Naive thymus-derived CD4-positive, alpha-beta T cell (primary cell): ENCODE measurements at places on chromosomes 11 and 22. TPM values are rescaled to one million over a fixed set of nuclear protein-coding genes. Genes with fewer than 3 reads are reported as not detected.
A peak's percentile ranks its signal among the peaks of the same experiment; 100 is the strongest.

Gene OAF
- 21.2 TPM for total RNA-seq

Gene UPK2
- total RNA-seq: not detected

GRCh38 chr22:46007848-46008261 lies 30.9 kb upstream of the WNT7B start:
- H3K27me3 ChIP-seq: peaks cover 3% of the 10 kb centered on the region
- DNase-seq: no peak
- H3K27ac ChIP-seq: no peak overlapping the region
- peaks cover 4% of the 10 kb centered on the region for H3K4me1 ChIP-seq

GRCh38 chr11:119248750-119249670 lies 42.9 kb downstream of the CBL start:
- no peak overlapping the region for H3K27ac ChIP-seq
- H3K27me3 ChIP-seq: no peaks in the 10 kb centered on the region

GRCh38 chr11:18700375-18700774 lies 1.8 kb downstream of the TMEM86A start:
- H3K36me3 ChIP-seq: no peaks in the 10 kb centered on the region
- H3K4me1 ChIP-seq: peaks cover 11% of the 10 kb centered on the region
- no peak for DNase-seq
- H3K27ac ChIP-seq: no peak overlapping the region
- no peak overlapping the region for H3K4me3 ChIP-seq

Gene MIAT
- total RNA-seq: 49.8 TPM

- no peaks in the 10 kb centered on the region for H3K27me3 ChIP-seq
- no peak for DNase-seq
These were observed 819.9 kb downstream of the FAM181B start for GRCh38 chr11:81913793-81914192.

GRCh38 chr11:59918480-59918879 lies 19.8 kb upstream of the OOSP1 start:
- no peaks in the 10 kb centered on the region for H3K36me3 ChIP-seq
- H3K4me3 ChIP-seq: no peak overlapping the region
- no peak for DNase-seq
- no peaks in the 10 kb centered on the region for H3K27me3 ChIP-seq
- no peaks in the 10 kb centered on the region for H3K4me1 ChIP-seq

GRCh38 chr22:46052331-46052771 lies 75.4 kb upstream of the WNT7B start:
- no peaks in the 10 kb centered on the region for H3K36me3 ChIP-seq
- peak overlapping the region; percentile 68 for H3K4me3 ChIP-seq
- no peak for DNase-seq
- H3K4me1 ChIP-seq: peaks cover 20% of the 10 kb centered on the region

GRCh38 chr22:20211997-20212753 lies 55.9 kb downstream of the RTN4R start:
- H3K4me1 ChIP-seq: peaks cover 10% of the 10 kb centered on the region
- no peak overlapping the region for H3K27ac ChIP-seq
- no peak overlapping the region for H3K4me3 ChIP-seq
- DNase-seq: no peak
- H3K27me3 ChIP-seq: no peaks in the 10 kb centered on the region
- H3K36me3 ChIP-seq: no peaks in the 10 kb centered on the region

GRCh38 chr11:132131961-132132360 lies 761.5 kb downstream of the NTM start:
- H3K4me1 ChIP-seq: no peaks in the 10 kb centered on the region
- H3K27me3 ChIP-seq: no peaks in the 10 kb centered on the region
- no peak for DNase-seq
- H3K4me3 ChIP-seq: no peak overlapping the region
- H3K36me3 ChIP-seq: no peaks in the 10 kb centered on the region
- no peak overlapping the region for H3K27ac ChIP-seq

GRCh38 chr22:17905445-17905844 lies 118.9 kb downstream of the MICAL3 start:
- H3K36me3 ChIP-seq: no peaks in the 10 kb centered on the region
- DNase-seq: no peak
- no peak overlapping the region for H3K4me3 ChIP-seq
- H3K4me1 ChIP-seq: no peaks in the 10 kb centered on the region
- H3K27me3 ChIP-seq: no peaks in the 10 kb centered on the region

- no peaks in the 10 kb centered on the region for H3K4me1 ChIP-seq
- H3K36me3 ChIP-seq: no peaks in the 10 kb centered on the region
- no peak overlapping the region for H3K27ac ChIP-seq
- no peaks in the 10 kb centered on the region for H3K27me3 ChIP-seq
- no peak for DNase-seq
These were observed 2.8 kb upstream of the TNFRSF13C start for GRCh38 chr22:41929418-41929810.

DNA sequence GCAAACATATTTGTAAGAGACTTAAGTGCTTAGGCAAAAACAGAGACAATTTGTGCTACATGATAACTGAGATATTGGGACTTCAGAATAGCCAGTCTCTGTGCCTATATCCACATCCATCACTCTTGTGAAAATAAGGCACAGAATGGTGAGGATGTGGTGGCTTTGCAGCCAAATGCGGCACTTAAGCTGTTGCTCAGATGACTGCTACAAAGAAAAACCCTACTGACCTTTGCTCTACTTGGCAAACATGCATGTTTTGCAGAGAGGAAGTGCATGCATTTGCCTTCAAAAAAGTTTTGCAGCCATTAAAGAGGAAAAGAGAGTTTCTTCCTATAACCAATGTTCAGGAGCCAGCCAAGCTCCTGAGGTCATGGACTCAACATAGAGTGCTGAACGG lies 675.0 kb upstream of the KIRREL3 start:
- no peak overlapping the region for H3K4me3 ChIP-seq
- no peaks in the 10 kb centered on the region for H3K36me3 ChIP-seq
- no peaks in the 10 kb centered on the region for H3K4me1 ChIP-seq
- no peak overlapping the region for H3K27ac ChIP-seq
- DNase-seq: no peak

DNA sequence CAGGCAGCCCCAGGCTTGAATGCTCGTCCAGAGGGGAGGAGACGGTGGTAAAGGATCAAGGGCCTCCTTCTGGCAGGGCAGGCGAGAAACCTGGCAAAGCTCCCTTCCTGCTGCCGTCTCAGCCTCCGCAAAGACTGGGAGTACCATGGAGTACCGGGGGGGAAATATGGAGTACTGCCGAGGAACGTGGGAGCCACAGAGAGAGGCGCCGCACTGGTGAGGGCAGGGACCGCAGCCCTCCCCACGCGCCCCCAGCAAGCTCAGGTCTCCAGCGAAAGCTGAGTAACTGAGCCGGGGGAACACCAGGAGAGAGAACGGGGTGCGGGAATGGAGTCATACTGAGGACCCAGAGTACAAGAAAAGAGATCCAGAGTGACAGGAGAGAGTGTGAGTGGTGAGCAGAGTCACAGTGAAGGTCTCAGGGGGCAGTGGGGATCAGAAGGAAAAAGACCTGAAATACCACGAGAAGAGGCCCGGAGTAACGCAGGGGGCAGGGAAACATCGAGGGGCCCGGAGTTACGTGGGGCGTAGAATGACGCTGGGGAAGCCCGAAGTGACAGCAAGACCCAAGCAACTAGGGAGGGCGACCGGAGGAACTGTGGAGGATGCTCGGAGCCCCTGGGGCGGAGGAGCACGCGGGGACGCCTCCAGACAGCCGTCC lies 740 bp downstream of the EML3 start:
- peak overlapping the region; percentile 92 for H3K27ac ChIP-seq
- peak overlapping the region; percentile 99 for H3K4me3 ChIP-seq
- H3K36me3 ChIP-seq: no peaks in the 10 kb centered on the region
- no peaks in the 10 kb centered on the region for H3K27me3 ChIP-seq

DNA sequence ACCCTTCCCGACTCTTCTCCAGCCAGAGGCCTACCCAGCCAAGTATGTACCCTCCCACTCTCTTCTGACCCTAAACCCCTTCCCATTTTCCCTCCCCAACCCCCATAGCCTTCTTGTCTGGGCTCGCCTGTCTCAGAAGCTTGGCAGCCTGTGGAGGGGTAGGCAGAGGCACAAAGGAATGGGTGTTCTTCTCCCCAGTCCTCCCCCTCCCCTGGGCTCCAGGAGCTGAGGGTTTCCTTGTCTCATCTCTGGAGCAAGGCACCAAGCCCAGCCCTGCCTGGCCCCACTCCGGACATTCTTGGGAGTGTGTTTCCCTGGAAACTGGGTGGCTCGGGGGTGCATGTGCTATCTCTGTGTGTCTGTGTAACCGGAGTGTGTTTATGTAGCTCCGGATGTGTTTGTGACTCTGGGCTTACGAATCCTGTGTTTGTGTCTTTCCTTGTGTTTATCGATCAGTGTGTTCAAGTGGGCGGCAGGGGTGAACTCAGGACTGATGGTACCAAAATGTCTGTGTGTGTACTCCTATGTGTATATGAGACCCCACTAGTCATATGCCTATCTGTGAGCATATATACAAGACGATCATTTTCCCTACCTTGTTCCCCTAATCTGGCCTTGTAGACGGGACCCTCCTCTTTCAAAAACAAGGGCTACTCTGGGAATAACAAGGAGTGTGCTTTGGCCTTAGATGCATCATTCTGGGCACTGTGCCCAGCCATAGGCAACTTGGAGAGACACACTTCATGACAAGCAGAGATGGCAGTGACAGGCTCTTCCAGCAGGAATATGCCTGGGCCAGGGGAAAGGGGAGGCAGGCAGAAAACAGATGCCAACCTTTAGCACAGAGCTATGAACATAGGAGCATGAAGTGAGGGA lies 10.9 kb downstream of the PHLDB1 start:
- no peaks in the 10 kb centered on the region for H3K4me1 ChIP-seq
- no peak for DNase-seq
- H3K27me3 ChIP-seq: no peaks in the 10 kb centered on the region
- H3K36me3 ChIP-seq: no peaks in the 10 kb centered on the region
- H3K4me3 ChIP-seq: no peak overlapping the region
- no peak overlapping the region for H3K27ac ChIP-seq

Gene MS4A4A
- total RNA-seq: 0.95 TPM

DNA sequence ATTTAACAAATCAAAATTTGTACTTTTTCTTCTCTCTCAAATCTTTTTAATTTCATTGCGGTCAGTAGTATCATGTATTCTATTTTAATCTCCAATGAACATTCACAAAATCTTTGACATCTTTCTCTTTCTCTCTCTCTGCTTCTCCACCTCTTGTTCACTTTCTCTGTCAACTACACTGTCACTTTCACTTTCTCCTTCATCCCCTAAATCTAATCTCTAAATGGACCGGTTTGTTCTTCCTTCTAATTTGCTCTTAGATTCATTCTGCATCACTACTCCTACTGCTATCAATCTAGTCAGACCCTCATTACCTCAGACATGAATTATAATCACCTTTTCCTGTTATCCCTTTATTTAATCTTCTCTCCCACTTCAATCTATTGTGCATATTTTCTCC lies 18.6 kb downstream of the CCDC73 start:
- no peaks in the 10 kb centered on the region for H3K27me3 ChIP-seq
- no peak overlapping the region for H3K4me3 ChIP-seq
- H3K4me1 ChIP-seq: no peaks in the 10 kb centered on the region
- no peak overlapping the region for H3K27ac ChIP-seq
- no peak for DNase-seq
- no peaks in the 10 kb centered on the region for H3K36me3 ChIP-seq

DNA sequence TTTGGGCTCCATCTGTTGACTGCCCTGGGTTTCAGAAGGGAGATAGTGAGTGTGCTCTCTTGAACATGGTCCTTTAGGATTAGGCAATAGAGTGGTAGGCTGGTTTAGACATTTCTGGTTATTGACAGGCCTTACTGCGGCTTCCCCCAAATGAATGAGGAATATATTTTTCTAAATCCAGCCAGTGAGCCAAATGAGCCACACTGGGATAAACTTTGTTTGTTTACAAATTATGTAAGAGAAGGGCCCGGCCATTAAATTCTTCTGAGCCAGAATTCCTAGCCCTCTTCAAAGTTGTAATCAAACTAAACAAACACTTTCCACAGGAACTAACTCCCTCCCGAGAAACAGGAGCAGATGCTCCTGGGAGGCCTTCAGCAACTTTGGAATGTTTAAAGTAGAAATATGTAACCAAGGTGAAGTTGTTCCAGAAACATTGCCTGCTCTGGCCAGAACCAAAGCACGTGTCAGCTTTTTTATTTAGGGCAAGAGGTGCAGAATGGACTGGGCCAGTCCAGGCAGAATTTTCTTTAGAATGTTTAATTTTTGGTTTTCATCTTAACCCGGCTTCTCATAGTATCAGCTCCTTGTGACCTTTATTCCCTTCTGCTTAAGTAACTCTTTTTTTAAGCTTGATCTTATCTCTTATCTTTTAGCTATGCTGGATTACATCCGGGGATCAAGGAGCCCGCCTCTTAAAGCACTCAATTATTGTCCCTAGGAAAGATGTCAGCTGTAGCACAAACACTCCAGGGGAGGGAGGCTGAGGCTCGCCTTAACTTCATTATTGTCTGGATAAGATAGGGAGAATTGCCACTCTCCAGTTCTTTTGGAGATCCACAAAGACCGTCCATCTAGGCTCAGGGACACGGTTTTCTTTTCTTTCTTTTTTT lies 28.7 kb downstream of the ZNRF3 start:
- no peak overlapping the region for H3K4me3 ChIP-seq
- no peak for DNase-seq
- no peaks in the 10 kb centered on the region for H3K27me3 ChIP-seq
- H3K27ac ChIP-seq: no peak overlapping the region
- no peaks in the 10 kb centered on the region for H3K4me1 ChIP-seq
- no peaks in the 10 kb centered on the region for H3K36me3 ChIP-seq

- no peaks in the 10 kb centered on the region for H3K36me3 ChIP-seq
- H3K27me3 ChIP-seq: no peaks in the 10 kb centered on the region
- no peaks in the 10 kb centered on the region for H3K4me1 ChIP-seq
These were observed 37.6 kb downstream of the LIF start for GRCh38 chr22:30208631-30209603.
